Stimulated activated CD8-positive, alpha-beta memory T cell treated with anti-CD3 and anti-CD28 coated beads, Interleukin-7, amount 100 ng/mL, for 1 hour (primary cell): ENCODE measurements at places on chromosomes 11 and 22.

DNA sequence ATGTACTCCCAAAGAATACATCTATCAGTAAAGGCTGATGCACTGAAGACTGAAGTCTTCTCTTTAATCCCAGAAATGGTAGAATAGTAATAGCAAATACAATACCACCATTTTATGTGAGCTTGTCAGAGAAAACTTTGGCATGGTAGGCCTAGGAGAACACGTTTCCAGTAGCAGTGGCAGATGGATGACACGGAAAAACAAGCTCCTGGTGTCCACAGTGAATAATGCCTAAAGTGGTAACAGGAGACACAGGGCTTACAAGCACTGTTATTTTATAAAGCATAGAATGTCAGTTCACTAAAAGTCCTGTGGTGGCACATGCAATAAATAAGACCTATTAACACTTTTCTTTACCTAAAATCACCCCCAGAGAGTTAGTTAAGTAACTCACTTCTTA lies 277.6 kb downstream of the TTC28 start:
- no peak for DNase-seq

DNA sequence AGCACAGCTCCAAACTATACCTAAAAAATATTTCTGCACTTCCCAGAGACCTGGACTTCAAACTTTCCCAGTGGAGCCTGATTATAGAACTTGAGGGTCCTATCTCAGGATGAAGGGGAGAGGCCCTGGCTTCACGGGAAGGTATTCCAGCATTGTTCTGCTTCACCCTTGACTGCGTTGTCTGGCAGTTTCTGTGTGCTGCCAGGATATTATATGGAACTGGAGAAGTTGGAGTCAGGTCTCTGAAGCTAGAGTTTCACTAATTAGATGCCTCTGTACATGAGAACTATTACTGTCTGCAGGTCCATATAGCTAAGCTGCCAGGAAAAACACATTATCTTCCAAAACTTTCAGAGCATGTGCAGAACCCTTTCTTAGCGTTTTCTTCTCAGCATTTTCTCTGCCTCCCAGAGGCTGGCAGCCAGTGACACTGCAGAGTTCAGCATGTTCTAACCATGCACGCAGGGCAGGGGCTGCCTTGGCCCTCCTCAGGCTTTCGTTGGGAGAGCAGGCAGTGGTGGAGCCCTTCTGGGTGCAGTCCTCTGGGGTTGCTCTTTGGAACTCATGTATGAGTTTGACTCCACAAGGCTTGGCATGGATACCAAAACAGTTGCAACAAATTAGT lies 99.3 kb downstream of the CWC15 start:
- no peak for DNase-seq

DNA sequence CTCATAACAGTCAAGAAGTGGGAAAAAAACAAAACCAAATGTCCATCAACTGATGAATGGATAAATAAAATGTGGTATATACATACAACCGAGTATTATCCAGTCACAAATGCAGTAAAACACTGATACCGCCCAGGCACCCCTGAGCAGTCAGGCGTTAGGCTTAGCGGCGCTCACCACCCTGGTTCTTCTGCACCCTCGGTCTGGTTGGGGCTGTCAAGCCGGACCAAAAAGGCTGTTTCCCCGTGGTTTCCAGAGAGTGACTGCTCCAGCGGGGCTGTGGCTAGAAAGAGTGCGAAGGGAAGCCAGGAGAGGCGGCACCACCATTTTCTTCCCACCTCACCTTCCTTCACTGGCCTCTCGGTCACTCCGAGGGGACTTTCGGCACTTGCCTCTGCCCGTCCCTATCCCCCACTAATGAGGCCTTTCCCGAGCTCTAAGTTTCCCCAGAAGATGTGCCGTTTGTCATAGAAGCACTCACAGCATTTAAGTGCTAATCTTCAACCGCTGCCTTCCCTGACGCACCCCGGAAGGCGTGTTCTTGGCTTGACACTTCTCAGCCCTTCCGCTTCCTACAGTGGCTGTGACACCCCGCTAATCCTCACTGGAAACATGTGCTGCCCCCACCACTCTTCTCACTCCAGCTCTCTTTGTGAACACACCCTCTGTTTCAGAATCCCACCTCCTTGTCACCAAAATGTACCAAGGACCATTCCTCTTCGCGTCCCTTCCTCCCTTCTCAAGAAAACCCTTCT lies 42.4 kb downstream of the FCHSD2 start:
- DNase-seq, result no peak

DNA sequence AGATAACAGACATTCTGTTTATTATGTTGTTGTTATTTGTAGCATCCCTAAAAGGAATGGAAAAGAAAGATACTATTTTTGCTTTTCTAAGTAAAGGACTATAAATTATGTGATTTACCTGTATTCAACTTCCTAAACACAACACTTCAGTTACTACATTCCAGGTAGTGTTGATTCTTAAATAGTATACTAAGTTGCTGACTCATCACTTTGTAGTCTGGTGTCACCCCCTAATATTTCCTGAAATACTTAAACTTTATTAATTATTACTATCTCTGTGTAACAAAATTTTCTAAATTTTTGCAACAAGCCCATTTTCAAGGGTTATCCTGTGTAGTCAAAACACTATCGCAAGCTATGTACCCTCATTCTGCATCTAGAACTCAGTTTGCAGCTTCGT lies 7.0 kb downstream of the SYTL2 start:
- DNase-seq, result no peak

GRCh38 chr22:22823131-22823810 lies 64.3 kb upstream of the IGLL5 start:
- no peak for DNase-seq

DNA sequence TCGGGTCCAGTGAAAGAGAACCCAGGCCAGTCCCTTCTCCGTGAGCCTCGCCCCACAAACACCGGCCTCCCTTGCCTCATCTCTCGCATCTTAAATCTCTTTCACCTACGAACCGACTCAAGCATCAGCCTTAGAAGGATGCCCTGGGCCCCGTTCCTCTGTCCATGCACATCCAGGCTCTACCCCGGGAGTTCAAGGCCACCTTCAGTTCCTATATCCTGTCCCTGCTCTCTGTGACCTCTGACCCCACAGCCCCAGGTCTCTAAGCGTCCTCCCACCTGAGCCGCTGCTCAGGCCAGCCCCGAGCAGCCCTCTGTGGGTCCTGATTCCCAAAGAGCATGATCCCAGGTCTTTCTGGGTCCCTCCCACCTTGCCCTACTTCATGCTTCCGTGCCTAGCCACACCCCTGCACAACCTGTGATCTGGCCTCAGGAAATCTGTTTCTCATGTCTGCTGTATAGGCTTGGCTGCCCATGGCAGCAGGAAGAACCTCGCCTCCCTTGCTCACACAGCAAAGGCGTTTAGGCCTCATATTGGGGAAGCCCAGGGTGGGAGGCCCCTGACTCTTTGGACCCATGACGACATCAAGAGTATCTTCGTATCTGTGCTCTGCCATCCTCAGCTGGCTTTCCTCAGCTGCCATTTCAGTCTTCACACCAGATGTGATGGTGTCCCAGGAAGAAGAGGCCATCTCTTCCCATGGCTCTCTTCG lies 77.5 kb upstream of the SEPTIN5 start:
- DNase-seq, result no peak

DNA sequence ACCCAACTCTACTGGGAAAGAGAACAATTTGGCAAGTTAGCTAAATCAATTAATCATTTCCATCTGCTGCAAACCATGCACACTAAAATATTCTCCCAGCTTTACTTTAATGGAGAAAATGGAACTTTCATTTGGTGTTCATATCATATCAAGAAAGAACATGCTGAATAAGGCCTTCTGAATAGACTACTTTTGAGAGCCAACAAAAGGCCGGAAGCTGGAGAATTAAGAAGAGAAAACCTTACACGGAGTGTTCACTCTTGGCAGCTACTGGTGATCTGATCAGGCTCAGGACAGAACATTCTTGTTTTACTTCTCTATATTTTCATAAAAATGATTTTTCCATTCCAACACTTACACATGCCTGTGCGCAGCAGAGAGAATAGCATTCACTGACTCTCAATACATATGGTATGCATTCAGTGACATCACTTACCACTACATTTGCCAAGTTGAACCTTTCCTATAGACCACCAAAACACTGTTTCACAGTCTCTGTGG lies 165.3 kb downstream of the TTC28 start:
- DNase-seq, result no peak

- DNase-seq, result no peak
These were observed 24.0 kb downstream of the RNF185 start for GRCh38 chr22:31184015-31184414.

DNA sequence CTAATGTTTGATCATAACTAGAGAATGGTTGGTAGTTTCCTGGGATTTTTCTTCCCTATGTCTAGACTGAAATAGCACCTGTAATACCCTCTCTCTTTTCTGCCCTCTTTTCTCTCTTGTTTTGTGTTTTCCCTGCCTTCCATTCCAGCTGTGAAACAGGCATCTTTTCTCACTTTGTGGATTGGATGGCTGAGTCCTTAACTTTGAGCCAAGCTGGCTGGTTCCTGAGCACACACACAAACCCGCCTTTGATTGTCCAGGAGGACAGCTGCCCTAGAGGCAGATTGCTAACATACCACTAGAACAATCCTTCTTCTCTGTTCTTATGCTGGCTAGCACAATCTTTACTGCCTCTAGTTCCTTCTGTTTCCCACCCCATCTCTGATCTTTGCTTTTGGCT lies 17.7 kb downstream of the CTNND1 start:
- DNase-seq, result no peak

- DNase-seq, result no peak
These were observed 2.5 kb downstream of the CSTF3 start for GRCh38 chr11:33158596-33159275.

DNA sequence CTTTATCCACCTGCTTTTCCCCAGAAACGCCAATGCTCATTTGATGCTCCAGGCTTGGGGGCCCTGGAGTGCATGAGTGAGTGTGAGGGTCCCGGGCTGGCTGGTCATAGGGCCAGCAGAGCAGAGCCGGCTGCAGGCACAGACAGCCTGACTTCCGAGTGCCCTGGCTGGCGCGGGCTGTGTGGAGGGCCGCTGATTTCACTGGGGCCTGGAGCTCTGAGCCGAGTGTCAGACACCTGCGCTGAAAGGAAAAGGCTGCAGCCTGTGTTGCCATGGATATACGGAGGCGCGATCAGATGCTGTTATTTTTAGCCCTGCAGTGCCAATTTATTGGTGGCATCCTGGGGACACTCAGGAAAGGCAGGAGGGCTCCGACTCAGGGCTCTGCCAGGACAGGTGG lies 87.6 kb downstream of the ST3GAL4 start:
- DNase-seq, result no peak

DNA sequence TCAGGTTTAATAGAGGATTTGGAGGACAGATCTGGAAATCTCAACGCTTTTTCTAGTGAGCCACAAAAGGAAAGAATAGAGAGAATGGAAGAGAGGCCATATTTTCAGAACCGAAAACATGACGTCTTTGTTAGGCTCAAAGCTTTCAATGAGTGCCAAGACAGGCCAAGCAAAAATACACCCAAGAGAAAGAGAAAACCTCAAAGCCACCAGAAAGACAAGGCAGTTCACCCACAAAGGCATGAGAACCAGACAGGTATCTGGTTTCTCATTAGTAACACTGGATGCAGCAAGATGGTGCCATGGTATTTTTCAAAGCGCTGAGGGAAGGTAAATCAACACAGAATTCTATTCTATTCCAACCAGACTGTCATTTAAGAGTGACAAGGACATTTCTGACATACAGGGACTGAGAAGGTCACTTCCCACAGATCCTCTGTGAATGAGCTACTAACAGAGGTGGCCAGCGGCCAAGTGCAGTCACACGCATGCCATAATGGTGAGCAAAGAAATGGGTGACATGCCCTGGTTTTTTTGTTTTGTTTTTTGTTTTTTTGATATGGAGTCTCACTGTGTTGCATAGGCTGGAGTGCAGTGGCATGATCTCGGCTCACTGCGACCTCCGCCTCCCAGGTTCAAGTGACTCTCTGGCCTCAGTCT lies 41.9 kb downstream of the TOLLIP start:
- DNase-seq, result no peak

- DNase-seq, result no peak
These were observed 424.9 kb downstream of the TBC1D22A start for GRCh38 chr22:47187176-47187957.

DNA sequence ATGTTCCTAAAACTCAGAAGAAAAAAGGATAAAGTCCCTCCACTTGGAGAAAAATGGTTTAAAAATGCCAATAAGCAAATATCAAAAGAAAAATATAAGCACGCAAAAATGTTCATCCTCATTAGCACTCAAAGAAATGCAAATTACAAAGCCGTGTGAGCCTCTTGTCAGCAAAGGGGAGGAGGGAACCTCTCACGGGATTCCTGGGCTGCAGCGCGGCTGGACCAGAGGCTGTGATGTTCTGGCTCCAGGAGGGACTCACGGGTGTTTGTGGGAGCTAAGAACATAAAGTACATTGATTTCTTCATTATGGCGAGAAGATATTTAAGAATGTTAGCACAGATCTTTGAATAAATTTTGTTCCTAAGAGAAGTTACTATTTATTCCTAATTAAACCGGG lies 1451.2 kb downstream of the BRD1 start:
- DNase-seq, result no peak

- DNase-seq, result no peak
These were observed 252.0 kb downstream of the BRD1 start for GRCh38 chr22:49575703-49576081.

GRCh38 chr22:37030560-37031281 lies 11.2 kb downstream of the MPST start:
- no peak for DNase-seq
